Hematopoietic multipotent progenitor cell (in vitro differentiated cells): ENCODE measurements at places on chromosomes 6 and 20. TPM values are rescaled to one million over a fixed set of nuclear protein-coding genes. Genes with fewer than 3 reads are reported as not detected.

DNA sequence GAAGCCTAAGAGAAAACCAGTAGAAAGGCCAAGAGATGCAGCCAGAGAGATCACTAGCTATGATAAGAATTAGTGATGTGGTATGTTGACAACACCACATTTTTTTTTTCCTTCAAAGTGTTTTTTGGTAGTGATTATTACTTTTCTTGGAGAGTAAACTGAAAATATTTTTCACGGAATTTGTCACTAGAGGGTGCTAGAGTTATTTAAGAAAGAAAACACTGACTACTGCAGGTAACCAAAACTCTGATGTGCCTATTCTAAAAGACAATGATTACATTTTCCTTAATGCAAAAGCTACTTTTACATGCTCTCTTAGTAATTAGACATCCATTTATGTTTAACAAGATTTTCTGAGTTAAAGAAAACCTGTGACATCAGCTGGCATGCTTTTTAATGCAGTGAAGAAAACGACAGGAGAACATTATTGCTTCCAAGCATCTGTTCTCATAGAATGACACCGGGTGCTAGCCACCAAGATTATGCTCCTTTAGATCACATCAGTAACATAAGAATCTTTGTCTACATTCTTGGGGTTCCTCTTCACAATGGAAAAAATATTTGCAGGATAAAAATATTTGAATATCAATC is 28.8 kb downstream of the RWDD2A start:
- peak; percentile 36 for DNase-seq

DNA sequence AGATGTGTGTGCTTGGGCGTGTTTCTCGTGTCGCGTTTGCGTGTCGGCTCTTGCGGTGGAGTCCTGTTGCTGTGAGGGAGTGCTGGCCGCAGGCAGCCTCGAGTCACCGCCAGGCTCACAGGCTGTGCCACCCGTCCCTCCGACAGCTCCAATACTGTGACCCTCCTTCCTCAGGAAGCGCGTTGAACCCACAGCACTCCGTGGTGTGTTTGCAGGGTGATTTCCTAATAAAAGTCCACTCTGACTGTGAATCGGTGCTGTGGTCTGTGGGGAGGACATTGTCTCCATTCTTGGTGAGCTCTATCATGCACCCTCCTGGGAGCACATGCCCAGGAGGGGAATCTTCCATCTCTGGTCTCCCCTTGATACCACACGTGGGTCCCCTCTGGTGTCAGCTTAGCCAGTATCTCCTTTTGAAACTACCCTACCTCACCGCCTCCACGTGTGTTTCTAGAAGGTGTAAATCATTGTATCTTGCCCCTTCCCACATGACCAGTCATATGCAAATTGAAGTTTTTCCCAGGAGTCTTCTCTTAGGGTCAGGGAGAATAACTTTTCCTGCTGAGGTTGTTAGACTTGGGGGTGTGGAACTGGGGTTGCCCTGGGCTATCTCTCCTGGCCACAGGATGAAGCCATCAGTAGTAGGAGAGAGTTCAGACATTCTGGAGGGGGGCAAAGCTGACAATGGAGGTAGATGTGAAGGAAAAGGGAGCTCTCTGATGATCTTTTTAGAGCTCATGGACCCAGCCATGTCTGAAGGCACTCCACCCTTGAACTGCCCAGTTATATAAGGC is 13.3 kb upstream of the PCMTD2 start:
- DNase-seq: no peak

- peak; percentile 65 for DNase-seq
Observed at GRCh38 chr6:4017834-4018170, 61.1 kb downstream of the FAM217A start.

GRCh38 chr6:14488180-14488579 is 370.6 kb downstream of the CD83 start:
- DNase-seq: no peak

DNA sequence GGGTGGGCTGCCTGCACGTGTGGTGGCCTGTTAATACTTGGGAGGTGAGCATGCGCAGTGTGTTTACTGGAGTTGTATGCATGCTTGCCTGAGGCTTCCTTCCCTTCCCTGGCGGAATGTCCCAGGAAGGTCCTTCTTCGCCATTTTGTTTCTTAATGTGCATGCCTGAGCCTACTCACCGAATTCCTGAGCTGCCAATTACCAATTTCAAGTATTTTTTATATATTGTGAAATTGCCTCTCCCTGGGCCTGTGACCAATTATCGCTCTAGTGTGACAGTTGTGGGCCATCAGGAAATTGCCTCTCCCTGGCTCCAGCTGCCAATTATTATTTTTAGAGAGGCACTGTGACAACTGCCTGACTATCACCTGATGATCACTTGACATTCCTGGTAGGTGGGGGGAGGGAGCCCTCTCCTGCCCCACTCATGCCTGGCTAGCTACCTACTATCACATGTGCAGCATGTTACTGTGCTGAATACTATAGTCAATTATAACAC is 70.0 kb downstream of the FAM50B start:
- DNase-seq: no peak

DNA sequence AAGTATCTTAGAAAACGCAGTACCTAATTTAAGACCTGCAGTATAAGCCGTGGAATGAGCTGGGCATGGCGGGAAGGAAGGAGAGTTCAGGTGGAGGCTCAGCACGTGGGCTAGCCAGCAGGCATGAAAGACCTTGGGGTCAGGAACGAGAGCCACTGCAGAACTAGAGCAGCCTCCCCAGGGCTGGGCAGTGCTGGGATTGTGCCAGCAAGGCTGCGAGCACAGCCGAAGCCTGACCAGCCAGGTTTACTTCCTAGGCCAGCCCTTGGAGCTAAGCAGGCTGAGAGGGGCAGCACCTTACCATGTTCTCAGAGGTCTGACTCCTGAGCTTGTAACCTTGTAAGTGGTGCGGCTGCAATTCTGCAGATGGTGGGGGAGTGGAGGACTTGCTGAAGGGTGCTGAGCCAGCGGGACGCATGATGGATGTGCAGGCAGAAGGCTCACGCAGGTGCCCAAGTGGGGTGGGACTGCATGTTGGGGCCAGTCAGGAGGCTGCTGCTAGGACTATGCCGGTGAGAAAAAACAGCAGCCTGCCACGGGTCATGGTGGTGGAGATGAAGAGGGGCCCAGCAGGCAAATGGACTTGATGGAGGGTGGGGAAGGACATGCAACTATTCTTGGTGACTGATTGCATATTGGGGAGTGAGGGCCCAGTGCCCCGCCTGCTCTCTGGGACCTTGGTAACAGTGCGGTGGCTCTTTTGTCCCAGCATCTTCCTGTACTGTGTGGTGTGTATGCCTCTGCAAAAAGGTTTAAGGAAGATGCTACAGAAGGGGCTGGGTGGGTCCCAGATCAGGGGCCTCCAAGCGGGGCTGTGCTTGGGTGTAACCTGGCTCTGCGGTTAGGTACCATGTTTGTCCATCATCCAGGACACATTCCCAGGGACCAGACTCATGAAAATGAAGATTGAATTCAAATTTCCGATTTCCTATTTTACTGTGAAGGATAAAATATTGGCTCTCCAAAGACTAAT is 37.6 kb upstream of the IRF4 start:
- no peak for DNase-seq

- DNase-seq: no peak
Observed at GRCh38 chr6:16921399-16922110, 160.3 kb upstream of the ATXN1 start.

HSPA12B gene
- under 0.01 TPM for total RNA-seq

PRDM1 gene
- total RNA-seq: 0.27 TPM

DNA sequence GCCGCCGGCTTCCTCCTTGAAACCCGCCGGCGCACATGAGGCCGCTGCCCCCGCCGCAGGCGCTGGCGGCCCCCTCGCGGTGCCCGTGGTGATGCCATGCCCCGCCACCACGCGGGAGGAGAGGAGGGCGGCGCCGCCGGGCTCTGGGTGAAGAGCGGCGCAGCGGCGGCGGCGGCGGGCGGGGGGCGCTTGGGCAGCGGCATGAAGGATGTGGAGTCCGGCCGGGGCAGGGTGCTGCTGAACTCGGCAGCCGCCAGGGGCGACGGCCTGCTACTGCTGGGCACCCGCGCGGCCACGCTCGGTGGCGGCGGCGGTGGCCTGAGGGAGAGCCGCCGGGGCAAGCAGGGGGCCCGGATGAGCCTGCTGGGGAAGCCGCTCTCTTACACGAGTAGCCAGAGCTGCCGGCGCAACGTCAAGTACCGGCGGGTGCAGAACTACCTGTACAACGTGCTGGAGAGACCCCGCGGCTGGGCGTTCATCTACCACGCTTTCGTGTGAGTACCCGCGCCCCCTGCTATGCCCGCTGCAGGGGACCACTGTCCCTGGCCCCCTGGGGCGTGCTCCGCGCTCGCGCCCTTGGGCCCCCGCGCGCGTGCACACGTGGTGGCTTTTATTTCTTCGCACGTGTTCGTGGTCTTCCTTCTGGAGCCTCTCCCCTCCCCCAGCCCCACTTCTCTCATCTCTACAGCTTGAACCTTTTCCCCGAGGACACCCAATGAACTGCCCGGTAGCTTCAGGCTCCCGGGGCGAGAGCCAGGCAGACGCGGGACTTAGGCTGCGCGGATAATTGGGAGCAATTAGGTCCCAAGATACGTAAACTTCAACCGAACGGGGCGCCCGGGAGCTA is 453 bp downstream of the KCNQ5 start:
- DNase-seq: peak; percentile 89

- no peak for DNase-seq
Observed at GRCh38 chr6:166616261-166617238, 10.5 kb downstream of the RPS6KA2 start.

- DNase-seq: no peak
Observed at GRCh38 chr20:37393196-37393862, 47.4 kb downstream of the SRC start.

ZBP1 gene
- total RNA-seq: 0.54 TPM

GRCh38 chr6:104483225-104483834 is 376.4 kb downstream of the HACE1 start:
- no peak for DNase-seq

DNA sequence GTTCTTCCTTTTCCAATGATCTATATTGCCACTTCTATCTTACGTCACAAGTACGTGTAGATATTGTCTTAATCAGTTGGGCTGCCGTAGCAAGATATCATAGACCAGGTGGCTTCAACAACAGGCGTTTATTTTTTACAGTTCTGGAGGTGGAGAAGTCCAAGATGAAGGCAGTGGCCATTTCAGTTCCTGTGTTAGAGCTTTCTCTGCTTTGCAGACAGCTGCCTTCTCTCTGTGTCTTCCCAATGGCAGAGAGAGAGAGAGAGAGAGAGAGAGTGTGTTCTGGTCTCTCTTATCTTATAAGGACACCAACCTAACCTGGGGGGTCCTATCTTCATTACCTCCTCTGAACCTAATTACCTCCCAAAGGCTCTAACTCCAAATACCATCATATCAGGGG is 8.3 kb downstream of the HSF2 start:
- no peak for DNase-seq

RAB44 gene
- total RNA-seq: 10.5 TPM

GRCh38 chr6:37517411-37517812 is 17.7 kb upstream of the CCDC167 start:
- peak; percentile 94 for DNase-seq

ENPP3 gene
- total RNA-seq: 0.54 TPM

B4GALT5 gene
- total RNA-seq: 12.4 TPM

DNA sequence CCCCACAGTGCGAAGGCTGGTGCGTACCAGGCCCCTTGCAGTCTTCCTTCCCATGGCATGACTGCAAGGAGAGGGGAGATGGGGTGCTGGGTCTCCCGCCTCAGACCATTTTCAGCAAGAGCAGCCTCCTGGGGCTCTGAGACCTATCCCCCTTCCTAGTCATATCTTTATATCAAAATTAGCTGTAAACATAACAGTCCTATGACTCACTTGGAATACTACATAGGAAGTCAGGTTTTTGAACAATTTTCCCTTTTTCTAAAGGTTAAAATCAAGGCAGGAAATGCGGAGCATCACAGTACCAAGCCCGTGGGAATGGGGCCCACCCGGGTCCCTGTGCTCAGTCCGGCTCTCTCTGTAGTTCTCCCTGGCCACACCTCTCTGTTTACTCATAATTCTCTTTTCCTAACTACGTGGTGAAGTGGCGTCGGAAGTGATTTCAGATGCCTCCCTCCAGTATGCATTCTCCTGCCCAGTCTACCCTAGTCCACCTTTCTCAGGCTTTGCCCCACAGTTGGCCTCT is 109.8 kb upstream of the TMEM170B start:
- no peak for DNase-seq

GRCh38 chr20:58040447-58041290 is 187.8 kb downstream of the ANKRD60 start:
- DNase-seq: no peak

GRCh38 chr6:5525209-5525608 is 263.9 kb downstream of the FARS2 start:
- no peak for DNase-seq

- no peak for DNase-seq
Observed at GRCh38 chr6:36976007-36976264, 10.1 kb downstream of the MTCH1 start.

CALHM5 gene
- total RNA-seq: under 0.01 TPM

PNLDC1 gene
- total RNA-seq: not detected

GRCh38 chr6:1388630-1389368 is 577 bp upstream of the FOXF2 start:
- no peak for DNase-seq

PRKN gene
- 7.0 TPM for total RNA-seq

LYRM4 gene
- 21.3 TPM for total RNA-seq

DNA sequence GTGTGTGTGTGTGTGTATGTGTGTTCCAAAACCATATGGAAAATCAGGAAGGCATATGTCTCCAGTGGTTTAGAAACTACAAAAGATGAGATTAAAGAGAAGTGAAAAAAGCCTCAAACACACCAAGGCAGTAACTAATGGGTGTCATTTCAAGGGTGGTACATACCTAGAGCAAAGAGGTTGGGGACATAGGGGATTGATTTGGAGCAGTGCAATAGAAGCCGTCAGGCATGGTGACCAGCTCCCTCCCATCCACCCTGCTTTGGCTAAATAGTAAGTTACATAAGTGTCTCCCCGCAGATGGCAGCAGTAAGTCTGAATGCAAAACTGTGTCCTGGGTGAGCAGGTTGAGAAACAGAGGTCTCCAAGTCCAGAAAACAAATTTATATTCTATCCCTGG is 10.4 kb upstream of the ELMO2 start:
- no peak for DNase-seq

GRCh38 chr6:46935687-46936086 is 13.9 kb upstream of the ADGRF5 start:
- DNase-seq: no peak

GRCh38 chr6:42411406-42411805 is 40.3 kb downstream of the TRERF1 start:
- DNase-seq: no peak

CLDN20 gene
- not detected for total RNA-seq

DNA sequence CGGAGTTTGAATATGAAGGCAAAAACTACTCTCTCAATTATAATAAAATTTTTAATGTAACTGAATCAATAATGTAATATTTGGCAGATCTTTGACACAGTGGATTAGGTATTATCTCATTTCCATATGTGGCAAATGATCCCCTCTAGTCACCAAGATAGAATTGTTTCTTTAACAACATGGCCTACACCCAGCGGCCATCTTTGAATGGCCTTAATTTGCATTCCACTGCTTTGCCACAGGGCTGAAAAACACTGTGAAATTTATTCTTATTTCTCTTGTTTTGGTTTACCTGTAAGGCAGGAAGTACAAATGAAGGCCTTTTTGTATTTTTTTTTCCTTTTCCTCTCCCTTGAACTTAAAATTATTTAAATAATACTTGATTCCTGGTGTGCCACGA is 162.6 kb upstream of the SCGN start:
- DNase-seq: no peak

GRCh38 chr20:38631155-38632022 is 29.8 kb downstream of the ARHGAP40 start:
- DNase-seq: no peak

GRCh38 chr20:57076152-57076652 is 190.2 kb downstream of the BMP7 start:
- no peak for DNase-seq

GRCh38 chr6:11345536-11345935 is 113.1 kb upstream of the NEDD9 start:
- no peak for DNase-seq
